Psoas muscle (tissue), 8 donors: ENCODE measurements at places on chromosomes 2 and 18. TPM values are rescaled to one million over a fixed set of nuclear protein-coding genes. Genes with fewer than 3 reads are reported as not detected.

Gene AGXT
- total RNA-seq: 0.30 TPM

Gene DSG1
- not detected for total RNA-seq

Gene HOXD11
- total RNA-seq: not detected

GRCh38 chr18:41972067-41972925 is 17.3 kb downstream of the PIK3C3 start:
- H3K4me3 ChIP-seq: no peak overlapping the region
- H3K27me3 ChIP-seq: no peaks in the 10 kb centered on the region

GRCh38 chr18:54843314-54843713 is 15.0 kb downstream of the RAB27B start:
- DNase-seq: no peak
- no peaks in the 10 kb centered on the region for H3K4me1 ChIP-seq
- H3K27ac ChIP-seq: no peak overlapping the region
- no peaks in the 10 kb centered on the region for H3K36me3 ChIP-seq

- H3K36me3 ChIP-seq: peaks cover 25% of the 10 kb centered on the region
- no peak overlapping the region for H3K4me3 ChIP-seq
- no peaks in the 10 kb centered on the region for H3K4me1 ChIP-seq
- DNase-seq: no peak
Measured at GRCh38 chr2:186523791-186524190, 37.7 kb downstream of the ZC3H15 start.

DNA sequence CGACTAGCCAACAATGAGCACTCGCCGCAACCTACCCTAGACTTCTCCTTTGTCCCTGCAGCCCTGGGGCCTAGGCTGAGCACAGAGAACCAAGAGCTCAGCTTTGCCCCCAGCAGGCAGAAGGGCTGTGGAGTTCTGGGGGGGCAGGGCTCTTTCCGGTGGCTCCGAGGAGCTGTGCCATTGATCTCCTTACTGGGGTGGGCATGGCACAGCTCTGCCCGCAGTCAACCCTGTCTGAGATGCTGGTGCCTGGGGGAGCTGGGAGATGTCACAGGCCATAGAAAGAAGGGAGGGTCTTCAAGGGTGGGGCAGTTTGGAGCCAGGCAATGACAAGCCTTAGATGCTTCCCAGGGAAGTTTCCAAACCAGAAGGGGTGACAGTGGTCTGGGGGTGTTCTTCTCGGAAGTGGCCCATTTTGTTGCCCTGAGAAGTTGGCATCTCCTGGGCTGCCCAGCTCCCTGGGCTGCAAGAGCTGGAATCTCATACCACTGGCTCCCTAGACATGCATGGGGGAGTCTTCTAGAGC is 14.1 kb upstream of the GPR55 start:
- H3K27me3 ChIP-seq: peaks cover 11% of the 10 kb centered on the region
- no peak for DNase-seq
- no peak overlapping the region for H3K4me3 ChIP-seq
- no peaks in the 10 kb centered on the region for H3K36me3 ChIP-seq
- H3K27ac ChIP-seq: no peak overlapping the region
- H3K4me1 ChIP-seq: no peaks in the 10 kb centered on the region

GRCh38 chr18:76537621-76538020 is 42.6 kb upstream of the ZNF516 start:
- H3K27ac ChIP-seq: no peak overlapping the region
- no peaks in the 10 kb centered on the region for H3K36me3 ChIP-seq
- no peak overlapping the region for H3K4me3 ChIP-seq
- no peak for DNase-seq
- H3K27me3 ChIP-seq: no peaks in the 10 kb centered on the region
